ENCODE measurements at places on chromosomes 13 and 19.

GRCh38 chr13:109750221-109750775 lies 36.1 kb downstream of the IRS2 start:
- no peak for DNase-seq

DNA sequence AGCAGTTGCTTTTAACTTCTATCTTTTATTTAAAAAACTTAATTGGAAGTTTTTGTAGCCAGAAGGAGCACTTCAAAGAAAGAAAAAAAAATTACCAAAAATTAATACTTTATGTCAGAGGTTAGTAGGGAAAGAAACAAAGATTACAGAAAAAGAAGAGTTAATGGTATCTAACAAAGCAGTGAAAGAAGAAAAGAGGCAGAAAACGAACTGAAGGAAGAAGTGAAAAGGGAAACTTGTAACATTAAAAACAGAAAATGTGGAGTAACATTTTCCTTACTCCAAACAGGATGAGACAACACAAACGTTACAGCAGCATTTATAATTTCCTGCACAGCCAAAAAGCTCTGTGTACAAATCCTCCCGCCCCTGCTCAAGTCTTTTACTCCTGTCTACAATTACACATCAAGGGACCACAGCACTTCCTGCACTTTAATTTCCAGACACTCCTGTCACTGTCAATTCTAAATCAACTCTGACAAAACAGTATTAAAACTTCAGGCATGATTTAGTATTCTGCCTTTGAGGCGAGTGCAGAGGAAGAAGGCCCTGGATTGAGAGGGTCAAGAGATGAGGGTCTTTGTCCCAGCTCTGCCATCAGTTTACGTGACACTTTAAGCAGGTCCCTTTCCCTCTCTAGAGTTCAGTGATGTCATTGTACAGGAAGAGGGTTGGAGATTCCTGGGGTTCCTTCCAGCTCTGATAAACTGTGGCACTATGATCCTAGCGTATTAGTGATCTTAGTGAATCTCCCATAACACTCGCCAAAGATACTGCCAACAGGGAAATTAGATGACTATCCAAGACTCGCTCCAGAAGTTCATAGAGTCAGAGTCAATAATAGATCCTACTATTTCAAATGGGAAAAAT lies 53.2 kb upstream of the LSM14A start:
- no peak for DNase-seq

DNA sequence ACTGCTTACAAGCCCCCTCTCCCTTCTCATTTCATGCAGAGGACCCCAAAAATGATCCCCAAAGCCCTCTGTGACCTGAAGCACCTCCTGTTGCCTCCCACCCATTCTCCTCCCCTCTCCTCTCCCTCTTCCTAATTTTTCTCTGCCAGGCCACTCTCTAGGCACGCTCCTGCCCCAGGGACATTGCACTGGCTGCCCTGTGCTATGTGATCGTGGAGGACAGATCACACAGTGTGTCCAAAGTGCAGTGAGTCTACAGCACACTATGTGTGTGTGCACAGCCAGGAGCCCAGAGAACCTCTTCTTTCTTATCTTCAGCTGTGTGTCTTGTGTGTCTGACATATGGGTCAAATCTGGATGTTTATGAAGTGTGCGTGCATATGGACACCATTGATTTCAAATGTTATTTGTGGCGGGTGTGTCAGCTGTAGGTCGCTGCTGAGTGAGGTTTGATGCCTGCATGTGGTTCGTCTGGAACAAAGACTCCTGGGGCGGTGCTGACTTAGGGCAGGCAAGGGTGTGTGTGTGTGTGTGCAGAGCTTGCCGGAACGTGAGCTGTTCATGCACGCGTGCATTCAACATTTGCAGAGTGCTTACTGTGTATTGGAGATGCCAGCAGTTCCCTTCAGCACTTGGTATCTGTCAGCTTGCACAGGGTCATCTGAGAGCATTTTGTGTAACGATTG lies 2.1 kb upstream of the KLHL26 start:
- no peak for DNase-seq

DNA sequence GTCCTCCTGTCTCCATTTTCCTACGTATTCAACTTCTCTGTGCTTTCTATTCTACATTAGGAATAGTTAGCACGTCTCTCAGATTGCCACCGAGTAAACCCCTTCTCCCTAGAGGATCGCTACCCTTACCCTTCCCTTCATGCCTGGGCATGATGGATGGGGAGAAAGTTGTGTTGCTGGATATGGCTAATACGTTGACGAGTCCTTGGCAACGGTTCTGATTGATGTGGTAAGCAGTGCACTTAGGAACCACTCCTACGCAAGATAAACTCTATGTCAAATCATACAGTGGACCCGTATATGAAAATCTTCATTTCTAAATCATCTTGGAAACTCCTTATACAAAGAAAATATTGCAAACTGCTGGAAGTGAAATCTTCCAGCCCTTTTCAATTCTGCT lies 224.5 kb downstream of the EFNB2 start:
- no peak for DNase-seq

GRCh38 chr19:48454150-48454730 lies 1.1 kb upstream of the KCNJ14 start:
- no peak for DNase-seq

- DNase-seq = no peak
Measured at GRCh38 chr13:39588384-39588783, 14.6 kb downstream of the LHFPL6 start.

GRCh38 chr19:14689598-14690503 lies at the start of gene ZNF333:
ZNF333 (plus strand) TSS chr19:14690048; CDS start chr19:14693492, 3,444 bp downstream.
- DNase-seq = peak; percentile 87

GRCh38 chr19:15837221-15837731 lies 21.8 kb upstream of the OR10H1 start:
- DNase-seq = no peak

DNA sequence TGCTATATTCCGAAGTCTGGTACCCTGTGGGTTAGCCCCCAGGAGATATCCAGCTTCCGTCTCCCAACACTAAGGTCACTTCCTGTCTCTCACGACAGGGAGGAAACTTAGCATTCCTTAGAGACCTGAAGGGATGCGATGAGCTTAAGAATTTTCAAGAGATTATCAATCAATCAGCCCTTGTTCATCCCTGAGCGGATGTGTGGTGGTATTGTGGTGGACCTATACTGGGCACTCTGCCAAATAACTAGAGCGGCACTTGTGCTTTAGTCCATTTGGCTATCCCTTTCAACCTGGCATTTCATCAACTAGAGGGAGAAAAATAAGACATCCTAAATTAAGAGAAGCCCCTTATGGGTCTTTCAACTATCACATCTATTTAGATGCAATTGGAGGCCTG lies 30.9 kb upstream of the ZNF562 start:
- DNase-seq = no peak

- no peak for DNase-seq
Measured at GRCh38 chr13:92719868-92720267, 506.7 kb upstream of the GPC6 start.

DNA sequence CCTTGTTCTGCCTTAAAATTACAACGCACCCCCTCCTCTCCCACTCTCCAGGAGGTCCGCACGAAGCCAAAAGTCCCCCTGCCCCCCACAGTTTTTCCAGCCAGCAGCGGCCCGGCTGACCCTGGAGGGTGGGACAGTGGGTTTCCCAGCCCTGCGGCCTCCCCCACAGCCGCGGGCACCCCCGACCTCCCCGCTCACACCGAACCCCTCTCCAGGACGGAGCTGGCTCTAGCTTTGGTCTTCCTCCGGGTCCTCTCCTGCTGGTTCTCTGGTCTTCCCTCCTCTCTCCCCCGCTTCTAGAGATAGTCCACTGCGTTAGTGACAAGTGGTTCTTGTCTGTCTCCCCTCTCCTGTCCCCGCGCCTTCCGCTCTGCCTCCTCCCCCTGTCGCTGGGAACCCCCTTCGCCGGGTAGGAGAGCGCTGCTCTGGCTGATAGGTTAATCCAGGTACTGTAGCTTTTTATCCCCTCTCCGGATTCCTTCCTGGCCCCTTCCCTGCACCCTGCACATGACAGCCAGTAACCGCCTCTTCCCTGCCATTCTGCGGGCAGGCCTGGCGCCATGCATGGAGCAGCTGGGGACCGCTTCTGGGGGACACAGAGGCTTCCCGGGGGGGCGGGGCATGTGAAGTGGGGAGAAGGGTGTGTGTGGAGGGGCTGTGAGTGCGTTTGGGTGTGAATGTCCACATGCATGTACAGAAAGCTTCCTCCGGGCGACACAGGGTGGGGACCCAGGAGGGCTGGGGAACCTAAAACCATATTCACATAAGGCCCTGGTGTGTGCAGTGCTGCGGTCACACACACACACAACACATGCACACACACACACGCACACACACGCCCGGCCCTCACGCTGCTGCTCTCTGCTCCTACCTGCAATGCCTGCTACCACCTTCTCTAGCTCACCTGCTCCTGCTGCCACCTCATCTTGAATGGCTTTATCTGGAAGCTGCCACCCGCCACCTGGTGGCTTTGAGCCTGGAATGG lies 17.2 kb downstream of the PRR36 start:
- DNase-seq = no peak

- DNase-seq = no peak
Measured at GRCh38 chr19:54425382-54425723, 10.1 kb downstream of the TTYH1 start.

DNA sequence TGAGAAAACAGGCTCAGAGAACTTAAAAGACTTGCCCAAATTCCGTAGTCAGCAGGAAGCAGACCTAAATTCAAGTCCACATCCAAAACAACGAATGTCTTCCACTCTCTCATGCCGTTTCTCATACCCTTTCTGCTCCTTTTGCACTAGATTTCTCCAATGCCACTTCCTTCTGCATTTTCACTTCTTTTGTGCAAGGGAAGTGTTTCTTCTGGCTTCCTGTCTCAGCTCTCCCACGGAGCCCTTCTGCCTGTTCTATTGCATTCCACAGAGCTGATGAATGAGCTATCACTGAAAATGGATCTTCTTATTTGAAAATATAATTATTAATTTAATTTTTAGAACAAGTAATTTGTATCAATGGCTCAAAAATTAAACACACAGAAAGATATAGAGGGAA lies 56.1 kb upstream of the STK24 start:
- DNase-seq = no peak

DNA sequence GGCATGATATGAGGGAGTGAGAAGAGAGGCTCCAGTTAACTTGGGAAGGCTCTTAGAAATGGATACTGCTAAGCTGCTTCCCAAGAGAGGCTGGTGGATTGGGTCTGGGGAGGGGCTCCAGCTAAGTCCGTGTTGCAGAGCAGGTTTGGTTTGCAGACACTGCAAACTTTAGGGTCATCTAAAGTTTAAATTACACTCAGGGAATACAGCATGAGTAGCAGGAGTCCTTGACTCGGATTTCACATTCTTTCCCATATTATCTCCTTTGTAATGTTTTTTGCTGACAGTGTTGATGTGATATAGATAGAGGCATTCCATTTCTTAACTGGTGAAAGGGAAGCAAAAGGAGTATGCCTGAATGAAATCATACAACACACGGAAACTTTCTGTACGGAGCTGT lies 31.9 kb downstream of the SGCG start:
- no peak for DNase-seq

DNA sequence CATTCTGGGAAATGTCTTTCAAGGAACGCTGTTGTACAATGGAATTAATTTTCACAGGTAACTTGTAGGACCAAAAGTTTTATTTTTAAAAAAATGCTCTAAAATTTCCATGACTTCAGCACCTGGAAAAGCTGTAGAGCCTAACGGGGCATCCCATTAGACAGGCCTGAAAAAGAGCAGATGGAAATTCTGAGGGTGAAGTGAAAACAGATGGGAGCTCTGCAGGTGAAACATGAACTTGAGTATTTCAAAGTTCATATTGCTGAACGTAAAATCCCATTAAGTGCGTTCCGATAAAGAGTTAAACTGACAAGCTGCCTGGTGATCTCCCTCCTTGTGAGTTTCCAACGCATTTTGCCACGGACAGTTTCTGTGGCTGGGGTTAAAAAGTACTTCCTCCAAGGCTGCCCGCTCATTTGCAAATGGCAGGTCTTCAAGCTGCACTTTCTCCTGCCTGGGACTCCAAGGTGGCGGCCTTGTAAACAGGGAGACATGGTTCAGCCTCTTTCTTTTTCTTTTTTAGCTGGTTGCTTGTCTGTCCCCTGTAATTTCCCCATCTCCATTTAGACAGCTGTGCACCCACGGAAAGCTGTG lies 450.4 kb downstream of the FGF9 start:
- no peak for DNase-seq

GRCh38 chr19:50556282-50557008 lies 11.8 kb downstream of the LRRC4B start:
- DNase-seq = peak; percentile 85

GRCh38 chr19:35549174-35549788 lies 3.9 kb downstream of the TMEM147 start:
- peak; percentile 65 for DNase-seq

DNA sequence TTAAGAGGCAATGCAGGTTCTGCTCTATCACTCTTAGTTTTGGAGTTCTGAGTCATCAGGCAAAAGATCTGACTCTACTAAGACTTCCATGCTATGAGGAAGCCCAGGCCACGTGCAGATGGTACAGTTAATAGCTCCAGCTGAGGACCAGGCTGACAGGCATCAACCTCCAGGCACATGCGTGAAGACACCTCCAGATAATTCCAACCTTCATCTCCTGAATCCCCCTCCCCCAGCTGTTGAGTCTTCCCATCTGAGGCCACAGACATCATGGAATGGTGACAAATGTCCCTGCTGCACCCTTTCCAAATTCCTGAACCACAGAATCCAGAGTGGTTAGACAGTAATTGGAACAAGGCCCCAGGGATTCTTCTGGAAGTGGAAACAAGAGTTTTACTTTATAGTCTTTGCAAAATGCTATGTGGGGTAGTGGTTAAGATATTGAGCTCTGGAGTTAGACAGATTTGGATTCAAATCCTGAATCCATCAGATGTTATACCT lies 183.8 kb downstream of the KLF5 start:
- no peak for DNase-seq

- DNase-seq = no peak
Measured at GRCh38 chr19:7734220-7735203, 2.6 kb upstream of the CLEC4G start.

GRCh38 chr13:73531014-73531413 lies 472.2 kb downstream of the KLF5 start:
- no peak for DNase-seq

DNA sequence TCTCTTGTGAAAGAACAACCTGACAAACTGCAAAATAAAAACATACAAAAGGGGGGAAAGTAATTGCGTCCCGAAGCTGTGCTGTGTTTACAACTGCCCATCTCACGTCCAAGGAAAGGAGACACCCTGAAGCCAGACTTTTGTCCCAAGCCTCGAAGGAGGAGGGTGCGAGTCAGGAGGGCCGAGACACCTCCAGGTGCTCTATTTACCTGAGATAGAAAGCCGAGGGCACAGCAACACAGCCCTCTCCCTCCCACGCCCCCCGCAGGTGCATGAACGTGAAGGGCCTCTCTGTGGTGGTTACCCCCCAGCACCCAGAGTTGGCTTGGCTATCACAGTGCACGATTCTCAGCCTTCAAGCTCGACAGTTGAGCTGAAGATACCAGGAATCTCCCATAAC lies 33.2 kb downstream of the NLRP13 start:
- DNase-seq = no peak

GRCh38 chr13:19685437-19685836 lies 52.0 kb downstream of the MPHOSPH8 start:
- no peak for DNase-seq

DNA sequence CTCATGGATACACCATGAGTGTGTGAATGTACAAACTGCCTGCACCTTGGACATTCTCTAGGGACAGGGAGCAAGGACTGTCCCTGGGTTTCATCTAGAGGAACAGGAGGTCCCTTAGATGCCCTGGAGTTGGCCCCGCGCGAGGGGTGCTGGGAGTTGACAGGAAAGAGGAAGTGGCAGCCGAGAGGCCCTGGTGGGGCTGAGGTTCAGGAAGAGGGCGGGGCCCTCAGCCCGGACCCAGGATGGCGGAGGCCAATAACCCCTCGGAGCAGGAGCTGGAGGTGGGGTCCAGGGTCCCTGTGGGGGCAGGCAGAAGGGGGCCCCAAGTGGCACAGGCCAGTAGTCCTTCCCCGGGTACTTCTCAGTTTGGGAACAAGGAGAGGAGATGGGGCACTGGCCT lies 6.9 kb downstream of the PKN1 start:
- DNase-seq = no peak
